ENCODE measurements at places on chromosomes 2 and 18.

GRCh38 chr2:195602687-195603086, 54.3 kb upstream of the SLC39A10 start:
- DNase-seq: no peak

- no peak for DNase-seq
Observed at GRCh38 chr2:172647439-172647838, 88.2 kb upstream of the RAPGEF4 start.

- no peak for DNase-seq
Observed at GRCh38 chr2:100205174-100205573, 62.8 kb upstream of the AFF3 start.

- DNase-seq: no peak
Observed at GRCh38 chr2:128361376-128362131, 42.9 kb upstream of the HS6ST1 start.

GRCh38 chr2:21301871-21302455, 178.2 kb downstream of the TDRD15 start:
- no peak for DNase-seq

DNA sequence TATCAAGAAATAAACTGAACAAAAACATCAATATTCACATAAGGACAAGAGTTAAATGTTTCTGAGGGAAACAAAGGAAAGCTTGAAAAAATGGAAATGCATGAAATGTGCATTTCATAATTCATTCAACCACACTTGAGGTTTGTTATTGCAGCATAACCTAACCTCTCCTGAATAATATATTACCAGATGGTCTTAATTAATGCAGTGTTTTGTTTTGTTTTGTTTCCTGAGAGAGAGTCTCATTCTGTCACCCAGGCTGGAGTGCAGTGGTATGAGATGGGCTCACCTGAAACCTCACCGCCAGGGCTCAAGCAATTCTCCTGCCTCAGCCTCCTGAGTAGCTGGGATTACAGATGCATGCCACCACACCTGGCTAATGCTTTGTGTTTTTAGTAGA, 139.9 kb upstream of the PIEZO2 start:
- no peak for DNase-seq

DNA sequence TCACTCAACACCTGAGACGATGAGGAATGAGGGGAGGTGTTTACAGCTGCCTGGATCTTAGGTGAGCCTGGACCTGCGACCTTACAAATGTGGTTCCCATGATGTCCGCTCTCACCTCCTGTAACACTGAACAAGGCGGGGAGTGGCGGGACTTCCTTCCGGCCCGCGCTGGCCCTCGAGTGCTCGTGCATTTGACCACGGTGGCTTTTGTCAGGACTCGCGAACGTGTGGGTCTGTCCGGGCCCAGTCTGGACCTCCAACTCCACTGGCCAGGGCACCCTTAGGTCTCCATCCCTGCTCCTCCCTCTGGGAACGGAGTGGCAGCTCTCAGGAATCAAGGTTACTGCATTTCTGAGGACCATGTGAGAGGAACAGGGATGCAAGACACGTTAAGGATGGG, 263.0 kb upstream of the SALL3 start:
- no peak for DNase-seq

Data from activated CD8-positive, alpha-beta memory T cell treated with anti-CD3 and anti-CD28 coated beads for 48 hours (primary cell).